ENCODE measurements at places on chromosomes 11 and 22. TPM values are rescaled to one million over a fixed set of nuclear protein-coding genes. Genes with fewer than 3 reads are reported as not detected.
A peak's percentile ranks its signal among the peaks of the same experiment; 100 is the strongest.

Gene PLEKHB1
- 7.2 TPM for total RNA-seq

DNA sequence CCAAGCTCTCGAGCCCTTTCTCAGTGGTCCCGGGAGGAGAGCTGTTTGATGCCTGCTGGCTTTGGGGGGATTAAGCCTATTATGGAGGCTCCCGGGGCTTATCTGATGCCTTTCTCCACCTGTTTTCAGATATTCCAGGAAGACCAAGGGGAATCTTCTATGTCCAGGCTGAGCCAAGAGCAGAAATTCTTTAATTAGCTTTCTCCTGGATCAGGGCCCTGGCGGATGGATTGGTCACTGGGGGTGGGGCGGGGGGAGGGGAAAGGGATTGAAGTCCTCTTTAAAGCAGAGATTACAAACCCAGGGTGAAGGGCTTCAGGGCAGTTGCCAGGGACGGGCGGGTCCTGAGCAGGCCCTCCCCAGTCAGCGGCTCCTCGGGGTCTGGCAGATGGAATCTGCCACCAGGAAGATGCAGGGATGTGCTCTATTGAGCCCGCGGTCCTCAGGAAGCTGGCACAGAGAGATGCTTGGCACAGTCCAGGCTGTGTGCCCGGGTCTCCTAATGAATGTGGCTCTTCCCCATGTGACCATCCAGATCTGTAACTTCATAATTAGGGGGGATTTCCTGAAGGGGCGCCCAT lies 33.6 kb downstream of the MACROD1 start:
- DNase-seq: no peak

GRCh38 chr11:109405671-109406070 lies 16.3 kb upstream of the C11orf87 start:
- no peak for DNase-seq

Gene FGF3
- not detected for total RNA-seq

Gene OR56A1
- not detected for total RNA-seq

Gene DUSP8
- total RNA-seq: 14.6 TPM

Gene LRP4
- total RNA-seq: 20.1 TPM

Gene JAM3
- total RNA-seq: 16.4 TPM

Gene AQP11
- 10.2 TPM for total RNA-seq

Gene MMP12
- not detected for total RNA-seq

Gene IFT27
- total RNA-seq: 18.3 TPM

Gene SCGB1C1
- total RNA-seq: not detected

- DNase-seq: no peak
Measured at GRCh38 chr11:89147229-89147628, 30.4 kb upstream of the TYR start.

DNA sequence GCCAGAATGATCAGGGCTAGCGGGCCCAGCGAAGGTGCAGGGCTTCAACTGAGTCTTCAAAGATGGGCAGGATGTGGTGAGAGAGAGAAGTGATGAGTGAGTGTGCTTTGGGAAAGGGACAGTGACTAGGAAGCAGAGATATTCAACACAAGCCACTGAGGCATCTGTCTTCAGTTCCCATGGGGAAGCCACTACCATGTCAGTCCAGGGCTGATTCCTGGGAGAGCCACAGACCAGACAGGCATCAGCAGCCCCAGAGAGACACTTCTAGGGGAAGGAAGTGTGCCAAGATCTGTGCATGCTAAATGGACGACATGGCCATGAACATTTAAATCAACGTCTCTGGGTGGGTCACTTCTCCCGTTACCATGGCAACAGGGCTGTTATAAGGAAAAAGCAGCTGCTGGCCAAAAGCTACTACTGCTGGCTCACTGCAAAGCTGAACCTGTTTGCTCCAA lies 28.5 kb downstream of the P4HA3 start:
- no peak for DNase-seq

GRCh38 chr11:2708757-2709281 lies 9.0 kb upstream of the KCNQ1OT1 start:
- DNase-seq: no peak

DNA sequence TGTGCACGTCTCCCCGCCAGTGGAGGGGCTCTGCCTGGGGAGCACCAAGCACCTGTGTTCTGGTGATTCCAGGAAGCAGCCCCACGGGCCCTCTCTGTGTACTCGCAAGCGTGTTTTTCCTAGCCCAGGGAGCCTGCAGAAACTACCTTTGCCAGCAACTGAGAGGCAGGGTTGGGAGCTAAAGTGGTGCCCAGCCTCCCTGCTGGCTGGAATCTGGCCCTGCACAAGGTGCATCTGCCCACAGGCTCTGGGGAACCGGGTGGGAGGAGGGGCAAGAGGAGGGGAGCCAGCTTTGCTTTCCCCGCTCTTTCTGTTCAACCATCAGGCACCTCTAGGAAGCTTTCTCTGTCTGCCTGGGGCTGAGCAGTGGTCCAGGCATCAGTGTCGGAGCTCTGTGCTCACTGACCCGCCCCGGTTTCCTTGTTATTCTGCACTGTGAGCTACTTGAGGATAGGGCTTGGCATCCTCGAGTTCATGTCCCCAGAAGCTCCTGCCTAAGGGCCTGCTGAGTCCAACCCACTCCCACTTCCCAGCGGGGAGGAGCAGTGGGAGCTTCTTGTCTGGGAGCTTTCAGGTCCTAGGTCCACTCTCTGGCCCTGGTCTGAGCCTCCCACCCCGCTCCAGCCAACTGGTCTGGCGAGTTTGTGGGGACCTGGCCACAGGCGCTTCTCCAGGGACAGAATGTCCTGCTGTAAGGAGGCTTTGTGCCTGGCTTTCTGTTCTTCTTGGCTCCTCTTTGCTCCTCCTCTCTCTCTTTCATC lies 14.9 kb downstream of the DAGLA start:
- peak; percentile 43 for DNase-seq

- peak; percentile 56 for DNase-seq
Measured at GRCh38 chr11:96338910-96339705, 3.9 kb downstream of the MAML2 start.

- peak; percentile 84 for DNase-seq
Measured at GRCh38 chr22:36435516-36436415, 45.7 kb downstream of the TXN2 start.

Gene GAS2
- not detected for total RNA-seq

DNA sequence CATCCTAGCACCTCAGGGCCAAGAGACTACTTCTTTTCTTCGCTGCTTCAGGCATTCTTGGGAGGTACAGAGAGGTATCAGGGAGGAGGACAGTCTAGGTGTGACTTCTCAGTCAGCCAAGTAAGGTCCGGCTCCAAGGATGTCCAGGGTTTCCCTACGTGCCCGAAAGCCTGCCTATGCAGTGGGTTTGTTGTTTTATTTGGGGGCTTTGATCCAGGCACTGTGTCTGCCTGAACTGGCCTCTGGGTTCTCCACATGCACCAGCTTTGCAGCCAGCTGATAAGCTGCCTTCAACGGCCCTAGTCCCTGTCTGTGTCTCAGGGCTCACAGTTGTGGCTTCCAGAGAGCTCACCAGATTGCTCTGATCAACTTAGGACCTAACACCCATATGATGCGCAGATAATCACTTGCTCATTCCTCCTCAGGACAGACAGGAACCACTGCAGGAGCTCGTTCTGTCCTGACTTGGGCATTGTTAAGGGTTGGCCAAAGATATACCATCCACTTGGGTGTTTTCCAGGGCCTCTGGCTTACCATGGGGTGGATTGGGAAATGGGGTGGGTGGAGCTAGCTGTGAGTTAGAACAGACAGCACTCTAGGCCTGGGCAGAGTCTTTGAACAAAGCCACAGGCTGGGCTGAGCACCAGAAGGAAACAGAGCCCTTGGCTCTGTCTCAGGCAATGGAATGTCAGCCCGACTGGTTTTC lies 45.5 kb upstream of the CRYBB3 start:
- DNase-seq: peak; percentile 80

- no peak for DNase-seq
Measured at GRCh38 chr11:23585416-23586104, 725.3 kb upstream of the CCDC179 start.

Gene A4GALT
- total RNA-seq: 6.3 TPM

Gene MRGPRX3
- not detected for total RNA-seq

Measured in transverse colon (tissue), 4 donors.